ENCODE measurements at places on chromosomes 3 and 15.
A peak's percentile ranks its signal among the peaks of the same experiment; 100 is the strongest.

DNA sequence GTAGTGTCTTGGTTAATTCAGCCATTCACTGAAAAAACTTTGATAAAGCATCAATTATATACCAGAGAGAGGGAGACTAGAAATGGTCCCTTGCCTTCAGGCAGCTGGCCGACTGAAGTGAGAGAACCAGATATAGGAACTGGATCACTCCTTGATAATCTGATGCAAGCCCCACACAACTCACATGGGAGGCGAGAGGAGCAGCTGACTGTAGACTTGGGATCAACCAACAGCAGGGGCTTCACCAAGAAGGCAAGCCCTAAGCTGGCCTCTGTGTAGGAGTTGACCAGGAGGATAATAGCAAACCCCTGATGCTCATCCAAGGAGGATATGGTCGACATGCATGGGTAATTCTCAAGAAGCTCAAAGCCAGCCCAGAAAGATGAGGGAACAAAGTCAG lies 133.1 kb downstream of the SRGAP3 start:
- no peak for DNase-seq

GRCh38 chr15:58396181-58396580 lies 35.6 kb upstream of the LIPC start:
- peak; percentile 93 for DNase-seq

DNA sequence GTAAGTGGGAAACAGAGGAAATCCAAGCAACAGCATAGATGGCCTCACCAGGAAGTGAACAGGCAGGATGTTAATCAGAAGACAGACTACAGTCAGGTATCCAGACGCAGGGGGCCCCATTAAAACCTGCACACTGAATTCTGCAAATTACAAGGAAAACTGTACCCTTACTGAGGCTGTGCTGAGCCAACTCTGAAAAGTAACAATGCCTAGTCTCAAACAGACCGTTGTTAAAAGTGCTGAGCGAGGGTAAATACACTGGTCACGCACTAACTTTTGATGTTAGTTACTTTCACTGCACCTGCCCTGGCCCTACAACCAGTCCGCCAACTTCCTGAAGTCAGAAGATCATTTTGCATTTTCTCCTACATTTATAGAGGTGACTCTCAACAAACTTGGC lies 1.0 kb downstream of the TAMM41 start:
- DNase-seq = no peak

GRCh38 chr3:112003321-112004080 lies 4.8 kb downstream of the TAGLN3 start:
- no peak for DNase-seq

GRCh38 chr3:30227571-30228301 lies 378.7 kb upstream of the TGFBR2 start:
- peak; percentile 98 for DNase-seq

DNA sequence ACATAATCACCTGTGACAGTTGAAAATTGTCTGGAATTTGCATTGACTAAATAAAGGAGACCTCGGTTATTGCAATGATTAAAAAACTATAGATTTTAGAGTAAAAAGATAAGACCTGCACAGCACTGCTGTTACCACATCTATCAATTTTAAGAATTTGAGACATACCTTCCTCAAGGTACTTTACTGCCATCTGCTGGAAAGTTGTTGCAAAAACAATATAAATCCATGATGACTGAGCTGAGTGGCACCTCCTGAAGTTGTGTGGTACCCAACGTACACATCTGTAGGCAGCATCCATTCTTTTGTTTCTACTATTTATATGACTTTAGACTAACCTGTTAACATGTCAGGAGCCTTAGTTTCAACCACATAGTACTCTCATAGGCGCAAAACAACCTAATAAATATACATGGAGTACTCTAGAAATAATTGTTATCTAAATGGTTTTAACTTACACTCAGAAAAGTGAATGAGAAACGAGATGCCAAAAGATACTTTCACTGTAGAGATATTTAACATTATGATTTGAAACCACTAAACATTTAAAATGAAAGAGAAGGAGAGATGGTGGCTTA lies 106.7 kb downstream of the GHSR start:
- peak; percentile 77 for DNase-seq

Measured in choroid plexus epithelial cell (primary cell).